ENCODE measurements at places on chromosomes 5 and 9. TPM values are rescaled to one million over a fixed set of nuclear protein-coding genes. Genes with fewer than 3 reads are reported as not detected.
A peak's percentile ranks its signal among the peaks of the same experiment; 100 is the strongest.

Gene PIP5K1B
- not detected for polyA plus RNA-seq

Gene CCL28
- 1.2 TPM for polyA plus RNA-seq

DNA sequence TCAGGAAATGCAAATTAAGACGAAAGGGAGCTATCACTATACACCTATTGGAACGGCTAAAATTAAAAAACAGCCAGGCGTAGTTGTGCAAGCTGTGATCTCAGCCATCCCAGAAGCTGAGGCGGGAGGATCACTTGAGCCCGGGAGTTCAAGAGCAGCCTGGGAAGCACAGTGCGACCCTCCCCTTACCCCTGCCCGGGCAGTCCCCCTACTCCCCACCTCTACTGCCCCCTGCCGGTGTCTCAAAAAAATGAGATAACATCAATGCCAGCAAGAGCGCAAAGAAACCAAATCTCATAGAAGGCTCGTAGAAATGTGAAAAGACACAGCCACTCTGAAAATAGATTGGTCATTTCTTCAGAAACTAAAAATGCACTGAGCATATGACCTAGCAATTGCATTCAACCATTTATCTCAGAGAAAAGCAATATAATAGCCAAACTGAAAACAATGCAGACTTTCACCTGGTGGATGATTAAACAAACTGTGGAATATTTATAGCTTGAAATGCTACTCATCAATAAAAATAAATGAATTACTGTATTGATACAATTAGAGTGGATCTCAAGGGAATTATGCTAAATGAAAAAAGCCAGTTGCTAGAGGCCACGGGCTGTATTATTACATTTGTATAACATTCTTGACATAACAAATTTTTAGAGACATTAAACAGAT lies 20.6 kb downstream of the OR2V2 start:
- no peak for DNase-seq

Gene NR4A3
- 0.11 TPM for polyA plus RNA-seq

- no peak for DNase-seq
Measured at GRCh38 chr9:27625751-27626150, 52.5 kb upstream of the C9orf72 start.

Gene NPR3
- 0.03 TPM for polyA plus RNA-seq

Gene ALG2
- 42.7 TPM for polyA plus RNA-seq

DNA sequence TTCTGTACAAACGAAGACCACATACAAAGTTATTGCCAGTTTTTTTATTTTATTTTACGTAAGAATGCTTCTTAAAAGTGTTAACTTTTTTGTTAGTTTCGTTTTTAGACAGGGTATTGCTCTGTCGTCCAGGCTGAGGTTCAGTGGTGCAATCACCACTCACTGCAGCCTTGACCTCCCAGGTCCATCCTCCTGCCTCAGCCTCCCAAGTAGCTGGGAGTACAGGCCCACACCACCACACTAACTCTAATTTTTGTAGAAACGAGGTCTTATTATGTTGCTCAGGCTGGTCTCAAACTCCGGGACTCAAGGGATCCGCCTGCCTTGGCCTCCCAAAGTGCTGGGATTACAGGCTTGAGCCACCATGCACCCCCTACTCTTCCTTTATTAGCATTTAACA lies 2.3 kb upstream of the DNAJA1 start:
- no peak for DNase-seq

DNA sequence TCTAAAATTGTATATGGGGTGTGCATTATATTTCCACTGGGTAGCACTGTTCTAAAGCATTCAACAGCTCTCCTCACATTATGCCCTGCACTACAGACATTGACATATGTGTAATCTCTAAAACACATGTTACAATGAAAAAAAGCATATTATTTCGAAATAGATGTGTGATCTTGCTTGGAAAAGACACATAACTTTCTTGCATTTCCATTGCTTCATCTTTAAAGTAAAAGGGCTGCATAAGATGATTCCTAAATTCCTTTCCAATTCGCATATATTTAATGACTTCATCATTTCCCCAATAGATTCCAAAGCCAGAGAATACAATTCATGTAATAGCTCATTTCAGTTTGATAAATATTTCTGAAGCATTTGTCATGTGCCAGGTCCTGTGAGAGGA lies 566.9 kb downstream of the PDE4D start:
- no peak for DNase-seq

DNA sequence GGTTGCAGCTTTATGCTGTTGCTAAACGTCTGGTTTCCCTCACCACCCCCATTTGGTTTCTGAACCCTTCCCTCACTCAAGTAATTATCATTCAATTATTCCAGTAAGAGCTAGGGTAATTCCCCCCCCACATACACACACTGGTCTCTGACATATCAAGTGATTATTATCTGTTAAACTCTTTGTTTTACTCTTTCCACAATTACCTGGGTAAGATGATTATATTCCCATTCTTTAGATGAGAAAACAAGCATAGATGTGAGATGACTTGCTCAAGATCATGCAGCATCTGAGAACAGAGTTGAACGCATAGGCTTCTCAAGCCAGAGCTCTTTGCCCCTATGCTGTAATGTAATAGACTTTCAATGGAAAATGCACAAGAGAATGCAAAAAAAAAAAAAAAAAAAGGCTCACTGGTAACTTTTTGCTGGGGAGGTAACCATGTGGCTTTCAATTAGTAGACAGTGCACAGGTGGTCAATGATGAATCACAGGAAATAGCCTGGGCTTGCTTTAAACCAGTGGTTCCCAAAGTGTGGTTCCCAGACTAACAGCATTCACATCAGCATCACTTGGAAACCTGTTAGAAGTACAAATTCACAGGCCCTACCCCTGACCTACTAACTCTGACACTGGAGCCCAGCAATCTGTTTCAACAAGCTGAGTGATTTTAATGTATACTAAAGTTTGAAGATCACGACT lies 87.6 kb downstream of the PIK3R1 start:
- DNase-seq: no peak

GRCh38 chr5:458547-459353 lies 15.8 kb downstream of the EXOC3 start:
- peak; percentile 8 for DNase-seq

- peak; percentile 13 for DNase-seq
Measured at GRCh38 chr9:70600506-70600905, 186.0 kb upstream of the KLF9 start.

GRCh38 chr9:136978073-136978864 lies 965 bp downstream of the PTGDS start:
- peak; percentile 39 for DNase-seq

DNA sequence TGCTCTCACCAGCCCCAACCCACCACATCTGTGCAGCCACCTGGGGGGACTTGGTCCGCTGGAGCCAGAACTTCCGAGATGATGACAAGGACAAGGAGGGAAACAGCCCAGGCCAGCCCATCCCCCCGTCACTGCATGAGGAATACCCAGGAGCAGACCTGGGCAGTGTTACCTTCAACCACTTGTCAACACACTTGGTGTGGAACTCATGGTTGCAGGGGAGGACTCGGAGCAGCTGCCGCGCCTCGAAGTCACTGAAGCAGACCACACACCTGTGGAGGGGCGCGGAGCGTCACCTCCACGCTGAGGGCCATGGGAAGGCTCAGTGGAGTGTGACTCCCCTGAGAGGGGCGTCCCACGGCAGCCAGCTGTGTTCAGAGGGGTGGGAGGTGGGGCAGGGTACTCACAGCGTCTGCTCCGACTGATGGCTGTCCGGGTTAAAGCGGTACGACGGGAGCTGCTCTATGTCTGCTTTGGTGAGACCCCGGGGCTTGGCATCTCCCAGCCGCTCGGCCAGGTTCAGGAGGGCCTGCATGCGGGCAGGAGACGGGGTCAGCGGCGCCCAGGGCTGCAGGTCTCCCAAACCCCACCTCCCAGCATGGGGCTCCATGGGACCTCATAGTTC lies 8.0 kb downstream of the RNF44 start:
- DNase-seq: no peak

DNA sequence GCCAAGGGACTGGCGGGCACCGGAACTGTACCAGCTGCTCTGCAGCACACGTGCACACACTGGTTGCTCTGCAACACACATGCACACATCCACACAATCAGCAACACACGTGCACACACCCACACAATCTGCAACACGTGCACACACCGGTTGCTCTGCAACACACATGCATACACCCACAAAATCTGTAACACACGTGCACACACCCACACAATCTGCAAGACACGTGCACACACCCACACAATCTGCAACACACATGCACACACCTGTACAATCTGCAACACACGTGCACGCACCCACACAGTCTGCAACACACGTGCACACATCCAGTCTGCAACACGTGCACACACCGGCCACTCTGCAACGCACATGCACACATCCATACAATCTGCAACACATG lies 17.9 kb downstream of the PLEKHG4B start:
- DNase-seq: no peak

DNA sequence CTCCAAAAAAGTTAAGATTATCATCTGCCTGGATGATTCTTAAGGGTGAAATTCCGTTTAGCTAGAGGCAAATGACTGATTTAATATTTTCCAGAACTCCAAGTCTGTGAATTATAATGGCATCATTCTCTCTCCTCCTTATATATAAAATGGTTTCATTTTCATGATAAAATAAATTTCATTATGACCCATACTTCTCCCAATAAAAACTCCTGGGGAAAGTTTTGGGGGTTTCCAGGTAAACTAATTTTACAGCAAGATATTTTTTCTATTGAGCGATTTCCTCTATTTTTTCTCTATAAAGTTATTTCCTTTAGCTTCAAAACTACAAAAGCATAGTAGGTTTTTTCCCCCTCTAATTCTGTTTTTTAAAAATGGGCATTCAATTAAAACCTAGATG lies 7.6 kb upstream of the OTULIN start:
- no peak for DNase-seq

Gene PCDHGB7
- polyA plus RNA-seq: 6.5 TPM

Gene PCDHGA1
- polyA plus RNA-seq: 0.44 TPM

Gene PTGES
- not detected for polyA plus RNA-seq
